Fibroblast of mammary gland (primary cell): ENCODE measurements at places on chromosomes 4 and X.

- DNase-seq = peak; percentile 75
These were observed 497.5 kb downstream of the KCNIP4 start for GRCh38 chr4:21451032-21451431.

DNA sequence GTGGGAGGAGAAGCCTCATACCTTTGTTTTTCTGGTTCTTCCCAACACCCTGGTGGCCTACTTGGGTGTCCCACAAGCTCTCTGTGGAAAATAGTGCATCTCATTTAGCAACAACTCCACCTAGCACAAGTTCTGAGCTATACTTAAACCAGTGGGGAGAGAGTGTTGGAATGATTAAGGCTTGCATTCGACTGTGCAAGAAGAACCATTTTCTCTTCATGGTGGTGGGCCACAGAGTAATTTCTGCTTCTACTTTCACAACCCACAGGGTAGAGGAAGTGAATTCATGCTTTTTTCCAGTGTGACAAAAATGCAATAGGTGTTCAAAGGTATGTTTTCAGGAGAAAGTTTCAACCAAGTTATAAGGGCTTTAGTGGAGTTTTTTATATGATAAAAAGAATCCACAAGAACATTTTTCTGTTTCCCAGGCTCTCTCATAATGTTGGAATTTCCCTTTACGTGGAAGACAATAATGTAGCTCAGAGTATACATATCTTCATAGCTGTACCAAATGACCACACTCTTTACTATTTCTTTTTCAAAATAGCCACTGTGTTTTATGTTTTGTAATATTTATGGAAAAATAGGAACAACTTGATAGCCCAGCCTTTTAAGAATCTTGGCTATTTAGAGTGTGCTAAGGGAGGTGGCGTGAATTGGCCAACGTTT, 80.3 kb upstream of the HHIP start:
- no peak for DNase-seq

DNA sequence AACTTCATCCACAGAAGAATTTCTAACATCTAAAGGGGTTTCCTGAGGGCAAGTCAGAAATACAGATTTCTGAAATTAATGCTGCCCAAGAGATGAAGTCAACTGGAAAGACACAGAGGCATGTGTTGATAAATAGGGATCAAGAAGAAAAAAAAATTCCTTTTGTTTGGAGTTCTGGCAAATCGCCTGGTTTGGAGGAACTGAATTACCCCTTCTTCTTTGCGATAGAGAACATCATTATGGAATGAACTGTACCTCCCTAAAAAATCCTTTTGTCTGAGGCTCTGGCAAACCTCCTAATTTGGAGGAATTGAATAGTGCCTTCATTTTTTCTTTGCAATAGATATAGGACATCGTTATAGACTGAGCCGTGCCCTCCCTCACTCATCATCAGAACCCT, 200.9 kb downstream of the DHRSX start:
- no peak for DNase-seq

GRCh38 chr4:143224255-143224654, 39.5 kb downstream of the USP38 start:
- DNase-seq = no peak

GRCh38 chr4:95114521-95114920, 356.8 kb downstream of the BMPR1B start:
- peak; percentile 19 for DNase-seq

DNA sequence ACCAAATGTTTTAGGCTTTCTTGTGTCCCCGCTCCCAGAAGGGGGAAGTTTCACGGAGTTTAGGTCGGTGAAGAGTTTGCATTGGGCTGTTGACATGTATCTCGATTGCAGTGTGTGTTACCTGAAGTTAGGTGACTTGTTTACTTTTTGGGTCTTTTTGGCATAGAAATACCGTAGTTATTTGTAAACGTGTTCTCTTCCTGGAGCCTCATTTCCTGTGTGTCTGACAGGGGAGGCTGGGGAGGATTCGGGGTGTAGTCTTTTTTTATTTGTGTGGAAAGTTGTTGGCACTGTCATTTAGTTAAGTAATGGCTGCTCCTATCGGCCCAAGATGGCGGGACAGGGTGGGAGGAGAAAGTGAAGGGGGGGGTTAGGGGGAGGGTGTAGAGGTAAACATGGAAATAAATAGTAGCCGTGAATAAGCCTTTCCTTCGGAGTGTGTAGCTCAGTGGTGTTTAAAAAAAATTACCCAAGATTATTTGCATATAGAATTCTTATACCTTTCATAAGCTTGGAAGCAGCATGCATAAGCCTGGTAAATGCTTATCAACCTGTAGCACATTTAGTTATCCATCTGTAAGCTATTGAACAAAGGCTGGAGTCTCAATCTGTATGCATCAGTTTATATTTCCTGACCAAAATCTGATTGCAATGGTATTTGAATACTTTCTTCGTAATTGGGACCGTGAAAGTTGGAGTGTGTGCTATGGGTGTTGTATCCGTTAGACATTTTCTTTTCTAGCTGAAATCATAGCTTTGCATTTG, 1.6 kb downstream of the KDM6A start:
- peak; percentile 63 for DNase-seq

DNA sequence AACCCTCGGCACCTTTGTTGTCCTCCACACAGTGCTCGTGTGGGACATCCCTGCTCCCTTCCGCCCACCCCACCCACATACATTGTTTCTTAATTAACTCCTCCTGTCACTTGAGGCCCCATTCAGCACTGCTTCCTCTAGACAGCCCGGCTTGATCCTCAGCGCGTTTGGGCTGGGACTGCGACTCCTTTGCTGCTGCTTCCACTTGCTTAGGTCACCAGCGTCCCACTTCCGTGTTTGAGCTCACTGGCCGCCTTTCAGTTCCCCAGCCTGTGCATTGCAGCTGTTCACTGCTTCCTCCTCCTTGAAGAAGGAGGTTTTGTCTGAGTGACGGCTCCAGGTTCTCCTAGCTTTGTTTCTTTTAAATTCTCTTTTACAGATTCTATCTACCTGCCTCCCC, 16.1 kb downstream of the RNF4 start:
- peak; percentile 49 for DNase-seq

DNA sequence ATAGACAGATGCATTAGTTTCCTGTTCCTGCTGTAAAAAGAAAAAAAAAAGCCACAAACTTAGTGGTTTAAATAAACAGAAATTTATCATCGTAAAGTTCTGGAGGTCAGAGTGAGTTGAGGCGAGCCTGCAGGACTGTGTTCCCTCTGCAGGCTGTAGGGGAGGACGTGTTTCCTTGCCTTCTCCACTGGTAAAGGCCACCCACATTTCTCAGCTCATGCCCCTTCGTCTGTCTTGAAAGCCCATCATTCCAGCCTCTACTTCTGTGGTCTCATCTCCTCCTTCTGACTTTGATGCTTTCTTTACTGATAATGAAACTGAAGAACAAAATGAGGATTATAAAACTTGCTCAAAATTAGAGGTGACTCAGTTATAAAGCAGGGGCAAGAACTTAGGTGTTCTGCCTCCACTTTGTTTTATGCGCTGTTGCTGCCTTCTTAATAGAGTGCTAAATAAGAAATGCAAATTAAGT, 143.0 kb downstream of the STIM2 start:
- DNase-seq = peak; percentile 65

DNA sequence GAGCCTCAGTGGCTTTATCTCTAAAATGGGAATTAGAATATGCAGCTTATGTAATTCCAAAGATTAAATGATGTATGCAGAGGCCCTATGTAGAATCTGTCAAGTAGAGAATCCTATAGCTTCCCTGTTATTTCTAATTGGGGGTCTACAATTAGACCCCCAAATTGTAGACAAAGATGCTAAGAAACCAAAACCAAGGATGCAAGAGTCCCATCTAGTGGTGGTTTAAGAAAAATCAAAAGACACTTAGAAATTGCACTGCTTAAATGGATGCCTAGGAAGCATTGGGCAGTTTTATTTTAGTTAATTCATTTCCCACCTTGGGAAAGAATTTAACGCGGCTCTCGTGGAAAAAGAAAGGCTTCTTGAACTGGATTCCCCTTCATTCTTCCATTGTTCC, 115.2 kb downstream of the GABRA2 start:
- peak; percentile 11 for DNase-seq

DNA sequence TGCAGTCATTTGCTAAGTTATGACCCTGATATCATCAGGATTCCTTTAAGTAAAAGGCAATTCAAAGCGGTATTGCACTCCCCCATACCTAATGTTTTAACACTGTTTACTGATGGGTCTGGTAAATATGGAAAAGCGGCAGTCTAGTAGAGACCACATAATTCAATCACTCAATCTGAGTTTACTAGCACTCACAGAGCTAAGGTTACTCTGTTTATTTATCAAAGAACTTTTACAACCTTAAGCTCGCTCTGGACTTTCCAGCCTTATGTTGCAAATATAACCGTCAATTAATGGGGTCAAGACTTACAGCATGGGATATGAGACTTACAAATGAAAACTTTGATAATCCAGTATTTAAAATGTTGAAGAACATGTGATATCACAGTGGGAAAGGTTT, 124.5 kb upstream of the ZCCHC13 start:
- DNase-seq = no peak

- DNase-seq = peak; percentile 44
These were observed 150.3 kb downstream of the FBXW7 start for GRCh38 chr4:152385551-152385950.

DNA sequence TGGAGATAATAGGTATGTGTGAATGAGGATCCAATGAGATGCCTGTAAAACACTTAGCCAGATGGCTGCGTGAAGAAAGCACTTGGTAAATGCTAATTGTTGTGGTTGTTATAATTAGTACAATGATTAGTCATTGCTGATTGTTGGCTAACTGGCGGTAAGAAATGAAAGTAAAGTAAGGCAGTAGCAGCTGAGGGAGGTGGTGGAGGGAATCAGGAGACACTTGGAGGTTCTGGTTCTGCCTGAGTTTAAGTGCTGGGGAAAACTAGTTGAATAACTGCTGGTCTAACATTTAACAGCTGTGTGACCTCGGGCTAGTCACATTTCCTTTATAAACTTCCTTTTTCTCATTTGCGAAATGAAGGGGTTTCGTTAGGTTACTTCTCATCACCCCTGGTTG, 30.9 kb downstream of the CD38 start:
- no peak for DNase-seq

DNA sequence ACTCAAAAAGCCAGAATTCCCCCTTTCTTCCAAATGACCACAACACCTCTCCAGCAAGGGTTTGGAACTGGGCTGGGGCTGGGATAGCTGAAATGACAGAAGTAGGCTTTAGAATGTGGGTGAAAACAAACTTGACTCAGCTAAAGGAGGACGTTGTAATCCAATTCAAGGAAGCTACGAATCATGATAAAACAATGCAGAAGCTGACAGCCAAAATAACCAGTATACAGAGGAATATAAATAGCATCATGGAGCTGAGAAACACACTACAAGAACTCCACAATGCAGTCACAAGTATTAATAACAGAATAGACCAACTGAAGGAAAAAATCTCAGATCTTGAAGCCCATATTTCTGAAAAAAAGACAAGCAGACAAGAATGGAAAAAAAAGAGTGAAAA, 95.8 kb upstream of the TET2 start:
- peak; percentile 52 for DNase-seq

GRCh38 chr4:138774940-138775339, 240.6 kb upstream of the NOCT start:
- no peak for DNase-seq

- no peak for DNase-seq
These were observed 496.8 kb downstream of the CENPC start for GRCh38 chr4:67048530-67048929.

DNA sequence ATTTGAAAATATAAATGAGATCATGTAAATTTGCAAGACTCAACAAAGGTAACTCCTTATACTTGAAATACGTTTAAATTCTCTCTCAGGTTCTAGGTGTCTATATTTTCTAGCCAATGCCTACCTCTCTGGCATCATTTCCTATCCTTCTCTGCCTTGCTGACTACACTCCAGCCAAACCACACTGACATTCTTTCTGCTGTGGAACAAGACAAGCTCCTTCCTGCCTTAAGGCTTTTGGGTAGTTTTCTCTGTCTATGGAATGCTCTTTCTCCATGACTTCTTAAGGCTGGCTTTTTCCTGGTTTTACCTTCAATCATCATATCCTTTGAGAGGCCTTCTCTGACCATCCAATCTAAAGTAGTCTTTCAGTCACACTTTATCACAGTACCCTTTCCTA, 201.0 kb downstream of the SPRY1 start:
- no peak for DNase-seq

DNA sequence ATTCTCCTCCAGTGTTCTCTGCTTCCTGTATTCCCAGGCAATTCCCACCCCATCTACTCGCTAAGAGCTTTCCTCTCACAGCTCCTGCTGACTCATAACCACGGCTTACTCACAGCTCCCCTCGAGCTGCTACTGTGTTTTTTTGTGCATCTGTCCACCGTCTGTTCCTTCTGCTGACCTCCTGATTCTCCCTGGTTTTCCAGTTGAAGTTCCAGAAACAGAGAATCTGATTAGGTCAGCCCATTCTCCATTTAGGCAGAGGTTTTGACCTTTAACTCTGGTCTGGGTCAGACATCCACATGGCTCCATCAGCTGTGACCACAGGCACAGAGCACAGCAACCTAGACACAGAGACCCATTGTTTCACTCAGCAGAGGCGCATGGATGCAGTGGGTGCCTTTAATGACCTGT, 5.5 kb upstream of the SMIM20 start:
- peak; percentile 99 for DNase-seq

DNA sequence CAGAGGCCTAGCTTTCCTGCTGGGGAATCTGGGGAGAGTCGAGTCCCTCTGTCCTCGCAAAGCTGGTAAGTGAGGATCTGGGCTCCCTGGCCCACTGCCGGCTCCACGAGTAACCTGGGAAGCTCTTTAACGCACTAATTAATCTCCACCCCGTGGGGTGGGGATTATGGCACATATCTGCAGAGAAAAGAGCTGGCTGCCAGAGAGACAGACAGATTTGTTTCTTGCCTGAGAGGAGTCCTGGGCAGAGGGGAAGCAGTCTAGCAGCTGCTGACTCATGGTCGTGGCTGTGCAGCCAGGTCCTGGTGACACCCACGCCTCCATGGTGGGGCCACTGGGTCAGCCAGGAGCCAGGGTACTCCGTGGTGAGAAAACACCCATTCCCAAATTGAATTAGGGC, 14.0 kb downstream of the SORCS2 start:
- DNase-seq = peak; percentile 78

- DNase-seq = no peak
These were observed 14.3 kb downstream of the CASK start for GRCh38 chrX:41909068-41909467.

DNA sequence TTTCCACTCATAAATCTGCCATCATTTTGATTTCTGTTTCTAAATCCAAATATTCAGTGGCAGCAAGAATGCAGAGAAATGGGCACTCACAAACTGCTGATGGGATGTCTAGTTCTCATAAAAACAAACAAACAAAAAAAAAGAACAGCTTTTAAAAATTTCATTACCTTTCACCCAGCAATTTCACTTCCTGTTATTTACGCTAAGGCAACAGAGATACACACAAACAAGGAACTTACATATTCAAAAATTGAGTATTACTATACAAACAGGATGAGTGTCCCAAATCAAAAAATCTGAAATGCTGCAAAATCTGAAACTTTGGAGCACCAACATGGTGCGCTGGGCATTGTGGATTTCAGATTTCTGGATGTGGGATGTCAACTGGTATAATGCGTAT, 36.4 kb downstream of the FAT1 start:
- DNase-seq = no peak

DNA sequence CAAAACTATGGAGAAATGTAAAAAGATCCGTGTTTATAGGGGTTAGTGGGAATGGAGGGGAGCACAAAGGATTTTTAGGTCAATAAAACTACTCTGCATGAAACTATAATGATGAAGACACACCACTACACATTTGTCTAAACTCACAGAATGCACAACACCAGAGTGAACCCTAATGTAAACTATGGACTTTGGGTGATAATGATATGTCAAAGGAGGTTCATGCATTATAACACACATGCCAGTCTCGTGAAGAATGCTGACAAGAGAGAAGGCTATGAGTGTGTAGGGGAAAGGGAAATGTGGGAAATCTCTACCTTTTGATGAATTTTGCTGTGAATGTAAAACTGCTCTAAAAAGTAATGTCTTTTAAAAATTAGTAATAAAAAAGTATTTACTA, 183.3 kb downstream of the MAB21L2 start:
- no peak for DNase-seq
